ENCODE measurements at places on chromosomes 11 and 22. TPM values are rescaled to one million over a fixed set of nuclear protein-coding genes. Genes with fewer than 3 reads are reported as not detected.

- peak; percentile 30 for DNase-seq
- no peaks in the 10 kb centered on the region for H3K4me1 ChIP-seq
- peaks cover 32% of the 10 kb centered on the region for H3K27me3 ChIP-seq
- no peak overlapping the region for H3K27ac ChIP-seq
These were observed 153.4 kb downstream of the CACNA1I start for GRCh38 chr22:39723899-39724351.

DNA sequence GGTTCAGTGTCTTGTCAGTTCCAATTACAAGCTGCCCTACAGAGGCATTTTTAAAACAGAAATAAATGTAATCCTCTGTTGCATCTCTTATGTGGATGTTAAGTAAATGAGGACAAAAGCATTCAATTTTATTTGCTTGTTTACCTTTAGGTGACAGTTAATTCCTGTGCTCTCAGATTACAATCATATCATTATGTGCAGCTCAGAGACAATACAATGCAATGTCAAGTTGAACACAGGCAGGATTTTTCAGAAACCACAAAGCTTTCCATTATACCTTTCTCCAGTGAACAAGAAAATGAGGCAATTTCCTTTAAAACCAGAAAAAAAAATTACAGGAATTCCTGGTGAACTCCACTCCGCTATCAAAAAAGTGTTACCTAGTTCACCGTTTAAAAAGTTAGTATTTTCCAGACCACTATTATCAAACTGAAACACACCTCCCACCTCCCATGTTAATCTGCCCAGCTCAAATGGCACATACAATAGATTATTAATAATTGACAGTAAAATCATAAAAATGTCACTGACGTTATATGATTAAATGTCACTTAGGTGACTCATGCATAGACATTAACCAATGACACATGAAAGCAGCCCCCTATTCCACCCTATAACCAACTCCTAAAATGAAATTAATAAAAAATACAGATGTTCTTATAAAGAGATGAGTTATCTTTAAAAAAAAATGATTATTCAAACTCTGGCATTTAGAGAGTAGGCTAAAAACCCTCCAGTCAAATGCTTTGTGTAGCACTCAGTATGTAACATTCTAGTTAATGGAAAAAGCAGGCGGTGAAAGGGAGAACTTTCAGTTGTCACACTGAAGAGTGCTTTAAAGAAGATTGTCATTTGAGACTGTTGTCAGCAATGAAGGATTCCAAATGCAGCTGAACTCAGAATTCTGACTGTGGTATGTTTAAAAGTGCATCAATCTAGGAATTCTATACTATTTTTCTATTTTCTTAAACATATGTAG is 98.6 kb downstream of the MUC15 start:
- no peaks in the 10 kb centered on the region for H3K27me3 ChIP-seq
- DNase-seq, result no peak
- no peaks in the 10 kb centered on the region for H3K36me3 ChIP-seq
- no peak overlapping the region for H3K27ac ChIP-seq
- H3K4me3 ChIP-seq, result no peak overlapping the region

- peaks cover 12% of the 10 kb centered on the region for H3K27me3 ChIP-seq
- H3K4me1 ChIP-seq, result no peaks in the 10 kb centered on the region
- DNase-seq, result peak; percentile 68
- H3K36me3 ChIP-seq, result no peaks in the 10 kb centered on the region
- no peak overlapping the region for H3K27ac ChIP-seq
- no peak overlapping the region for H3K4me3 ChIP-seq
These were observed 221.9 kb upstream of the TBCEL start for GRCh38 chr11:120801801-120802689.

DNA sequence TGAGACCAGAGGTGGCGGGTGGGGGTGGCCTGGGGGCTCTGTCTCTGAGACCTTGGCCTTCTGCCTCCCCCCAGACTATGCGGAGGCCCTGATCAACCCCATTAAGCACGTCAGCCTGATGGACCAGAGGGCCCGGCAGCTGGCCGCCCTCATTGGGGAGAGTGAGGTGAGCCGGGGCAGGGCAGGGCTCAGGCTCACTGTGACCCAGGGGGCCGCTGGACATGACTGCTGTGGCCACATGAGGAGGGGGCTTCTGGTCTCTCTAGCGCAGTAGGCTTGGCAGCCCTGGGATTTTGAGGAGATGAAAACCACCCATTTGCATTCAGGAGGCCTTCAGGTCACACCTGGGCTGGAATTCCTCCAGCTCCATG is 12.6 kb downstream of the PLCB3 start:
- H3K27ac ChIP-seq, result no peak overlapping the region
- H3K4me3 ChIP-seq, result no peak overlapping the region
- no peak for DNase-seq
- no peaks in the 10 kb centered on the region for H3K27me3 ChIP-seq
- H3K36me3 ChIP-seq, result peaks cover 7% of the 10 kb centered on the region
- peaks cover 16% of the 10 kb centered on the region for H3K4me1 ChIP-seq

The GAL gene
- total RNA-seq, result 1.5 TPM

- H3K4me3 ChIP-seq, result no peak overlapping the region
- no peak for DNase-seq
- no peaks in the 10 kb centered on the region for H3K36me3 ChIP-seq
- no peak overlapping the region for H3K27ac ChIP-seq
- no peaks in the 10 kb centered on the region for H3K4me1 ChIP-seq
These were observed 1310.1 kb upstream of the RAG2 start for GRCh38 chr11:37908219-37908548.

DNA sequence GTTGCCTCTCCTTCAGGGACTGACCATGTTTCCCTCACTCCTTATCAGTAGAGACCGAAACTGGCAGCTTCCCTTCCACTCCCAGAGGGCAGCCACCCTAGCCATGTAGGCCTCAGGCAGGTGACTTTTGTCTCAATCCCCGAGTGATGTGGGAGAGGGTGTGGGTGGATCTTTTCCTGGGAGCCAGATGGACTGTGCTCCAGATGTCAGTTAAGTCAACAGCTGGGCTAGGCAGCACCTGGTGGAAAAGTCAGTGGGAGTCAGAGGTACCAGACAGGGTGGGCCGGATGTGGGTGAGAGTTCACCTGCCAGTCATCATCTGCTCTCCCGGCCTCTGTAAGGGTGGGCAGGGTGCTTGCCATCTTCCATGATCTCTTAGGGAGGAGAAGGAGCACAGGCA is 1.9 kb downstream of the BANF1 start:
- no peaks in the 10 kb centered on the region for H3K27me3 ChIP-seq
- H3K36me3 ChIP-seq, result peaks cover 12% of the 10 kb centered on the region
- DNase-seq, result no peak

The ZNF215 gene
- 4.9 TPM for total RNA-seq

Data from GM23248 (cell line).